Hematopoietic multipotent progenitor cell (in vitro differentiated cells): ENCODE measurements at places on chromosomes 11 and 22. TPM values are rescaled to one million over a fixed set of nuclear protein-coding genes. Genes with fewer than 3 reads are reported as not detected.

GRCh38 chr11:118768690-118769089, 22.3 kb downstream of the DDX6 start:
- DNase-seq = no peak

DNA sequence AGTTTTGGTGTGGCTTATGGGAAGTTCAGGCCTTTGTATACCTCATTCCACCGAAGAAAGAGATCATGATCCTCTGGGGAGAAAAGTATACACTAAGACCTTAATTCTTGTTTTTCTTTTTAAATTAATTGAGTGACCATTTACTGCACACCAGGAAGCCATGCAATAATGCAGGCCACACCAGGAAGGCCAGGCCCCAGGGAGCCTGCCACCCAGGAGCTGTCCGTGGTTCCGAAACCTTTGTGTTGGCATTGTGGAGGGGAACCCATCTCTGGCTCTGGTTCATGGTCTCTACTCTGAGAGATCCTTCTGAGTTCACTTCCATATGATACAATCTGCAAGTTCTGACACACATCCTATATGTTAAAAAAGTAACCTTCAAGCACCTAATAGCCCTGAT, 291.8 kb downstream of the MIAT start:
- DNase-seq = no peak

GRCh38 chr11:121478895-121479697, 26.3 kb upstream of the SORL1-AS1 start:
- DNase-seq = no peak

GRCh38 chr11:95070471-95070870, 3.8 kb downstream of the SRSF8 start:
- DNase-seq = no peak

DNA sequence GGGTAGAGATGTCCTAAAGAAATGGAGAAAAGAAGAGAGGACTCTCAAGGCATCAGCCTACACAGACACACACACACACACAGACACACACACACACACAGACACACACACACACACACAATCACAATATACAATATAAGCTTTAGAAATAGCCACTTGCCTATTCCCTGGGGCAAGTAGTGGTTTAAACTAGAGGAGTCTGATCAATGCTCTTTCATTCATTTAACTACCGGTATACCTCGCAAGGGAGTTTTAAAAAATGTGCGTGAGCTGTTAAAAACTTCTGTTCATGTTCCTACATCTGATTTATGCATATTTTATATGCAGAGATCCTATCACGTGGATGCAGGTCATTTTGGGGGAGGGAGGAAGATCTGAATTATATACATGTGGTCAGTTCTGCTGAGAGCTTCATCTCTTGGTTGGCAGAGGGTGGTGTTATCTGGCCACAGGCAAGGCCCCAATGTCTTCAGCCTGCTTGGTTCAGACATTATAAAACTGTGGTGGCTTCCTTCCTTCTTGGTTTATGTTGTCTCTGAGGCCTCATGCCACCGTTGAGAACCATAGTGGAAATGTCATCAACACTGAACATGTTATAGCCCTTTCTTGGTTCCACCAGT, 56.6 kb downstream of the SYT13 start:
- no peak for DNase-seq

GRCh38 chr11:134478611-134479010, 66.6 kb upstream of the B3GAT1 start:
- no peak for DNase-seq

- peak; percentile 97 for DNase-seq
Measured at GRCh38 chr22:50403701-50404101, 60.6 kb downstream of the PPP6R2 start.

GRCh38 chr22:20577549-20577975, 70.2 kb downstream of the MED15 start:
- no peak for DNase-seq

GRCh38 chr22:20840646-20841371, 17.8 kb downstream of the PI4KA start:
- DNase-seq = no peak

The SCGB1C1 gene
- total RNA-seq = not detected

The TXN2 gene
- total RNA-seq = 39.9 TPM

GRCh38 chr11:59761993-59762392, 6.8 kb downstream of the STX3 start:
- no peak for DNase-seq

- DNase-seq = no peak
Measured at GRCh38 chr11:107203656-107204055, 185.4 kb upstream of the GUCY1A2 start.

The MMP27 gene
- total RNA-seq = not detected

The KDM4E gene
- not detected for total RNA-seq

GRCh38 chr11:4138497-4138896, 43.9 kb downstream of the RRM1 start:
- DNase-seq = no peak

DNA sequence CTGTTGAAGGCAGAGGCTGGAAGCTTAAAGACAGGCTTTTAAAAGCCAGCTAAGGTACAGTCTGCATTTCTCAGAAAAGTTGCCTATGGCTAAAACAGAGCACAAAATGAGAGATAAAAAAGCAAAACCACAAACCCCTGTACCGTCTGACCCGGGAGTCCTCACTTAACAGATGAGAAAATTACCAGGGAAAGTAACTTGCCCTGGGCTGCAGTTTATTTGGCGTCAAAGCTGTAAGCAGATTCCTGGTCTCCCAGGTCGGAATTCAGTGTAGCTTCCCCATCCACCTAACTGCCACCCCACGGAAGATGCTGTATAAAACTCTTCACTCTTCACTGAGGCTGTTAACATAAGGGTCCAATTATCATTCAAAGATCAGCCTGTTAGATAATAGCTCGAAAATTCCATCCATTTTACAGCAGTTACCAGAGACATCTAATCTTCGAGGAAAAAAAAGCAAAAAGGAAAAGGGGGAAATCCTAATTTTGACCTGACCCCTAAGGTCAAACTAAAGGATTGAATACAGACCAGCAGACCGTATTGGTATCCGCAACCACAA, 1.5 kb downstream of the TCF20 start:
- DNase-seq = no peak

The DAGLA gene
- total RNA-seq = 0.54 TPM

The TMEM86A gene
- total RNA-seq = 6.2 TPM
